ENCODE measurements at places on chromosomes 2 and 18.

DNA sequence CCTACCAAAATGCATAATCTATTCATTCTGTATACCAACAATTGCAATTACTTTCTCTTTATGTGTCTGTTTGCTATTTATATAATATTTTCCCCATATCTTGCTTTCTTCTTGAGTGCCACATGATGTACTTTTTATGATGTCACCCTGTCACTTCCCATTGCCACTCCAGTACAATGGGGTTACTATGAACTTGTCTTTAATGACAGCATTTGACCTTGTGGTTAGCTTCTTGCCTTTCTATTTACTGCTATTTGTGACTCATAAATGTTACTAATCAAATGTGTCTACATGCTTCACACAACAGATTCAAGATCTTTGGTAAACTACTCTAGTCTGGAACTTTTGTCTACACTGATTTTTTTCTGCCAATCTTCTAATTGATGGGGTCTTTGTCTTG lies 486.3 kb downstream of the NR4A2 start:
- no peak for DNase-seq

DNA sequence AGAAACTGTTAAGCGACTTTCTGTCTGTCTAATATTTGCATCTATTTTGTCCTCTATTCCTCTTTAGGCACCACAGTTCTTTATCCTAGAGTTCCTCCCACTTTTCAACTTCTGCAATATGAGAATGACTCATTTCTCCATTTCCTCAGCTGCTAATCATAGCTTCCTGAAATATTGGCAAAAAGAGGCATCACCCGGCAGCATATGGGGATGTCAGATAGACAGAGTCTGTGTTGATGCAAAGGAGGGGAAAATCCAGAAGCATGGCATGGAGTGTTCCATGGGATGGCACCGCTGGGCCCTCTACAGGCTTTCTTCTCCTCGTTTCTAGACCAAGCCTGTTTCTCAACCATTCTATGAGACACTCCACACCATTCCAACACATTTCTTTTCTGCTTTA lies 93.4 kb downstream of the DOCK10 start:
- DNase-seq: peak; percentile 89

- DNase-seq: no peak
Observed at GRCh38 chr2:134739236-134739878, 20.6 kb upstream of the TMEM163 start.

DNA sequence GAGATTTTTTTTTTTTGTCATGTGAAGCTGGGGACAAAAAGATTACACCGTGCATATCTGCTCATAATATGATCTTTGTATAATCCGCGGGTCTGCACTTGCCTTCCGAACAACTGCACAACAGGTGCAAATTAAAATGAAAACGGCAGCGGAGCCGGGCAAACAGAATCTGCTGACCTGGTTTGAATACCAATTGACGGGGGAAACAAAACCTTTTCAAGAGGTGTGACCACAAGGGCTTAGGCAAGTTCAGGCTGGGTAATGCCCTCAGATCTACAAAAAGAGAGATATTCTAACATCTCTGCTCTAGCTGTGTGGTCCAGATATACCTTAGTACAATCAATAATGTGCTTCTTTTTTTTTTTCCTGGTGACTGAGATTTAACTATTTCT lies 88.5 kb downstream of the ZEB2 start:
- no peak for DNase-seq

DNA sequence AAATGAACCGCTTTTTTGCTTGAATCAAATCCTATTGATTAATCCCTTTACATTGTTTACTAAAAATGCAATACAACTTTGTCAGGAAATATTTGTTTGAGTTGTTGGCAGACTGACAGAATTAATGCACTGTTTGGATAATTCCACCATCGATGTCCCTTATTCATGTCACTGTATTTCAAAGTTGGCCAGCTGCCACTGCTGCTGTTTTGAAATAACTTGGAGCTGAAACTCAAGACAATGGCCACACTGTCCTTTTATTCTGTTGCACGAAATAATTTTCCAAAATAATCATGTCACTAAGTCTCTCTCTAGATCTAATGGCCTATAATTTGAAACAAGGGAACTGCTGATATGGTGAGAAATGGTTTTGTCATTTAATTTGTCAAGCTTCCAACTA lies 55.2 kb upstream of the PAX3 start:
- DNase-seq: no peak

DNA sequence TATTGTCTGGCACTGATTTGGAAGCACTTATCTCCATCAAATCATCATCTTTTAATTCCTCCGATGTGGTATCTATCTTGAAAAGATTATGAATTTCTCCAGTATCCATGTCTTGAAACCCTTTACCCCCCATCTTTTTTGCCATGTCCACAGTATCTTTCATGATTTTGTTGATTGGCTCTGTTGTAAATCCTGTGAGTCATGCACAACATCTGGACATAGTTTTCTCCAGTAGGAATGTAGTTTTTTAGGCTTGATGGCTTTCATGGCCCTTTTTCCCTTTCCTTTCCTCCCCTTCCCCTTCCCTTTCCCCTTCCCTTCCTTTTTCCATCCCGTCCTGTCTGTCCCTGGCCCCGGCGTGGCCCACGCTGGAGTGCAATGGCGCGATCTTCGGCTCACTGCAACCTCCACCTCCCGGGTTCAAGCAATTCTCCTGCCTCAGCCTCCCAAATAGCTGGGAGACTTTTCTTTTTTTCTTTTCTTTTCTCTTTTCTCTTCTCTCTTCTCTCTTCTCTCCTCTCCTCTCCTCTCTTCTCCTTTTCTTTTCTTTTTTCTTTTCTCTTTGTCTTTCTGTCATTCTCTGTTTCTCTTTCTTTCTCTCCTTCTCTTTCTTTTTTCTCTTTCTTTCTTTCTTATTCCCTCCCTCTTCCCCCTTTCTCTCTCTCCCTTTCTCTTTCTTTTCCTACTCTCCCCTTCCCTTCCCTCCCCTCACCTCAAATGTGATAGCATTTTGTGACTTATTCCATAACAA lies 18.4 kb upstream of the ZNF638 start:
- no peak for DNase-seq

DNA sequence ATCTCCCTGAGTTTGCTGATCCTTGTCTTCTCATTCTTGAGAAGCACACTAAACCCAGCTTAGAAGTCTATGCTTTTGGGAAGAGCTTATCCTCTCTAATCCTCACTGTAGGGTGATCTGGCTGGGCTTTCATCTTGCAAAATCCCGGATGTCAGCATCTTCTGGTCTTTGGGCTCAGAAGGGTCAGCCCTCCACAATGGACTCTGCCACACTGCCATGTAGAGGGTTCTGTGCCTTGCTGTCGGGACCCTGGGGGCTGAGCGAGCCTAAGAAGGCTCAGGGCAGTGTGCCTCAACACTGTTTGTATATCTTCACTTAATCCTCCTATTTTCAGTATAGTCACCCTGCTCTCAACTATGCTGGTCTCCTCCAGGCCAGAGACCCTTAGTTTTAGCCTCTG lies 102.3 kb downstream of the TGIF1 start:
- no peak for DNase-seq

- DNase-seq: no peak
Observed at GRCh38 chr2:10885094-10885860, 26.5 kb upstream of the KCNF1 start.

DNA sequence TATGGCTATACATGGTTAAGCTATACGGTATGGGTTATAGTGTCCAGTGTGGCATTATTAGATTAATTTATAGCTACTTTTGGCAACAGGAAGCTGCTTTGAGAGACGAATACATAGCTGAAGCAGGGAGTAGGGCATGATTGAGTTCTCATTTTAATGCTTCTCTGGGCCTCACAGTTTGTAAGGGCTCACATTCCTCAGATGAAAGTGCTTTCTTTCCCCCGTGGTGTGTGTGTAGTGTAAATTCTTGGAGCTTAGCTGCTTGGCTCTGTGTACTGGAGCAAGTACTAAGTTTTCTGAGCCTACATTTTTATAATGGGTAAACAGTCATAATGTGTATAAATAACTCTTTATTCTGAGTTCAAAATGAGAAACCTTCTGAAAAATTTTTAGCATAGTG lies 173.7 kb downstream of the PTPRM start:
- no peak for DNase-seq

All from AML-193 (cell line).